ENCODE measurements at places on chromosomes 12 and 14.

DNA sequence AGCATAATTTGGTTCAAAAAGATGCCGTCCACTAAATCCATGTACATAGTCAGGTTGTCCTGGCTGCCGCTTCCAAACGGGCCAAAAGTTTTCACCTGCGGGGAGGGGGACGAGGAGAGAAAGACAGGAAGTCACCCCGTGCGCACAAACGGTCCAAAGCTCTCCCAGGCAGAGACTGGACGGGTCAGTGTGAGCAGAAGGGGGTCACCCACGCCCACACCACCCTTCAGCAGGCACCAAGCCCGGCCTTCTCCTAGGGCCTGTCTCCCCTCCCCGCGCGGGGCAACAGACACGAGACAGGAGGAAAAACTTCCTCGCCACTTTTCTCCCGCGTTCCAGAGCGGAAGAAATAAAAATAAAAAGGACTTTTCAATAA is 888 bp downstream of the CCDC88C start:
- no peak for DNase-seq

DNA sequence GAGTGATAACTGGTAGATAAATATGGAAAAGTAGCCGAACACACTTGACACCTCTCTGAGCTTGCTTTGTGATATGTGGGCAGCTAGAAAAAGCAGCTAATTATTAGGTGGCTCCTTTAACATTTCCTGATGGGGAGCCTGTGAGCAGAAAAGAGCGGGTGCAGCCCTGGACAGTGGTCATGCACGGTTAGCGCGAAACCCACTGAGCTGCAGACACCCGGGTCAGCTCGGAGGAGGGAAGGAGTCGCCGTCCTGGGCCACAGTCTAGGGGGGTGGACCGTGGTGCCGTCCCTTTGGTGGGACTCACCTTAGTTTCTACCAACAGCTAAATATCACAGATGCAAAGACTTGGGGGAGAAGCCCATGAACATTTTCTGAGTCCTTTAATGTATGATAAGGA is 6.6 kb downstream of the COA8 start:
- DNase-seq = no peak

- DNase-seq = peak; percentile 21
These were observed 69.6 kb downstream of the TMTC2 start for GRCh38 chr12:82756303-82756702.

DNA sequence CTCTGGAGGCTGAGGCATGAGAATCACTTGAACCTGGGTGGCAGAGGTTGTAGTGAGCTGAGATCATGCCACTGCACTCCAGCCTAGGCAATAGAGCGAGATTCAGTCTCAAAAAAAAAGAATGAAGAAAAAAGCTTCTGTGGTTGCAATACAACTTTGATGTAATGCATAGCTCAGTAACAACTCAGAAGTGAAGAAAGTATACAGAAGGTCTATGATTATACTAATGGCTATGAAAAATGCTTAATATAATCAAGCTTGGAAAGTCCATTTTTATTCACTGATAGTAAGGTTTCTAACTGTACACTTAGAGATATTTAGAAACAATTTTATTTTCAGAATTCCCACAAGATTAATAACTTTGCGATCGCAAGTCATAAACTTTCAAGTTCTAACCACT is 88.2 kb upstream of the FRMD6 start:
- no peak for DNase-seq

GRCh38 chr12:2959505-2960389 is 550 bp downstream of the TEAD4 start:
- DNase-seq = peak; percentile 62

DNA sequence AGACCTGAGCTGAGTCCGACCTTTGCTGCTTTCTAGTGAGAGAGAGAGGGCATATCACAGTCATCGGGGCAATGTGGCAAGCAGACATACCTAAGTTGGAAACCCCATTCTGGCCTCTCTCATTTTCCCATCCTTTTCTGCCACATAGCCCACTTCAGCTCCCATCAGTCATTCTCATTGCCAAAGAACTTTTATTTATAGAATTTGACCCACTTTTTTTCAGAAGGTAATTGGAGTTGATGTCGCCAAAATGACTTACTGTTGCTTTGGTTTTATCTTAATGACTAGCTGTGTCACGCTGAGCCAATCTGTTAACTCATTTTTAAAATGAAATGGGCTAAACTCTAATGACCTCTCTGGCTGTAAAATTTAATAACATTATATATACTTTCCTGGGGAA is 63.9 kb upstream of the RMST start:
- no peak for DNase-seq

DNA sequence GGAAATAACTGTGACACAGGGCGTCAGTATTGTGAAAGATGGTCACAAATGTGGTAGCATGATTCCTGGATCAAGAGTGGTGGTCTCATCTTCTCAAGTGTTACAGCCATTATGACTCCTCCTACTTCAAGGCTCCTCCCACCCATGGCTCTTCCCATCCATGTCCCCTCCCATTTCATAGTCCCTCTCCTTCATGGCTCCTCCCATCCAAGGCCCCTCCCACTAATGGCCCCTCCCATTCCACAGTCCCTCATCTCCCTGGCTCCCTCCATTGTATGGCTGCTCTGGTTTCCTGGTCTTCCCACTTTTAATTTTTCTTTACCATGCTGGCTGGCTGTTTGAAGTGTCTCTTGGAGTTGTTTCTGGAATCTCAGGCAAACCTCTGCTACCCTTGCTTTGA is 1375.2 kb upstream of the TMEM132C start:
- no peak for DNase-seq

- peak; percentile 97 for DNase-seq
These were observed 9.6 kb upstream of the TMEM30B start for GRCh38 chr14:61290701-61291100.

DNA sequence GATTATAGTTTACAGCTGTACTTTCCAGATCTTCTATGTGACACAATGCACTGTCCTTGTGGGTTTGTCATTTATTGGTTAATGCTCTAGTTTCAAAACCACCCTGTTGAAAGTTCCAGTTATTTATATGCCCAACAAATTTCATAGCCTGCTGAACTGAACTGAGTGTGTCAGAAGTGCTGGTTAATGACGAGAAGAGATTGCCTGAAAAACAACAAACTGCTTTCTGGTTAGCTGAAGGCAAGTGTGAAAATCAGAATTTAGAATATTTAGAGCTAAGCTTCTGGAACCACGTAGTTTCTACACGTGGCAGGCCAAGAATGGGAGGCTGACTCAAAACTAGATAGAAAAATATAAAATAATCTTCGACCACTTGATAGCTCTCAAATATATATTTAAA is 19.1 kb upstream of the RIN3 start:
- no peak for DNase-seq

- DNase-seq = peak; percentile 89
These were observed 291.8 kb downstream of the ERC1 start for GRCh38 chr12:1282670-1283315.

- no peak for DNase-seq
These were observed 102.9 kb downstream of the RASSF9 start for GRCh38 chr12:85733221-85733840.

GRCh38 chr12:27094726-27095125 is 12.3 kb upstream of the C12orf71 start:
- DNase-seq = no peak

DNA sequence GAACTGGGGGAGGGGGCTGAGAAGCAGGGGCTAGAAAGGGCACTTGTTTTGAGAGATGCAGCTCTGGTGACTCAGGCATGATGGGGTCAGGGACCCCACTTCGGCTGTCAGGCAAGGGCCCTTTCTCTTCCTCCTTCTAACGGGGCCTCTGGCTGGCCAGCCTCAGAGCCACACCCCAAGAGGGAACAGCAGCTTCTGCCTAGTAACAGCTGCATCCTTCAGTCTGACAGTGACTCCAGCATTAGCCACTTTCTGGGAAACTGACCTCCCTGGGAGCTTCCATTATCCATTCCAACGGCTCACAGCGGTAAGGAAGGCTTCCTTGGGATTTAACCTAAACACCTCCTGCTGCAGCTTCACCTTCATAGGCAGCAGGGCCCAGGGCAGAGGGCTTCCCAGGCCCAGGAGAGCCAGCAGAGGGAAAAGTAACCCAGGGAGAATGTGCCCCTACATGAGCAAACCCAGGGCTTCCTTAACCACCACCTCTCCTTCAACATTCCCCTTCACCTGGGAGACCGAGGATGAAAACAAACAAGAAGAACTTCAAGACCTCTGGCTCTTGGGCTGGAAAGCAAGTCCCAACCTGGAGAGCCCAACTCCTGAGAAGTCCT is 2.7 kb downstream of the NCKAP5L start:
- DNase-seq = no peak

Measured in NCI-H2171 treated with DMSO at 0.1 percent for 48 hours (cell line).